ENCODE measurements at places on chromosomes 3 and 15.
A peak's percentile ranks its signal among the peaks of the same experiment; 100 is the strongest.

DNA sequence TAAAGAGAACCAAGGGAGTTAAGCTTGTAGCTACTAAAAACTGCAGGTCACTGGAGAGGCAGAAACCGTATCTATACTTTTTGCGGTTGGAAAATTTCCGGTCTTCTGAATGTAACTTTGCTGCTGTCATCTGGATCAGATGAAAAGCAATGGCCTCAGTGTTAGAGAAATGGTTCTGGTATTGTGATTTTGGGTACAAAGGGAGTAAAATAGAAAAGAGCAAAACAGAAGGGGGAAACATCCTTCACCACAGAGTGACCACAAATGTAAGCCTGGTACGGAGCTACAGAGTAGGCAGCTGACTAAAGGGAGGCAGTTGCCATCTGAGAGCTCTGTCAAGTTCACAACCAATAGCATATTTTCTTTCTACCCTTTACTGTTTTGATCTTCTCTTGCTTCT, 5.6 kb downstream of the CD96 start:
- DNase-seq: no peak

- peak; percentile 75 for DNase-seq
Observed at GRCh38 chr3:42148982-42149432, 57.9 kb downstream of the TRAK1 start.

- no peak for DNase-seq
Observed at GRCh38 chr15:82621970-82622369, 25.2 kb downstream of the CPEB1 start.

DNA sequence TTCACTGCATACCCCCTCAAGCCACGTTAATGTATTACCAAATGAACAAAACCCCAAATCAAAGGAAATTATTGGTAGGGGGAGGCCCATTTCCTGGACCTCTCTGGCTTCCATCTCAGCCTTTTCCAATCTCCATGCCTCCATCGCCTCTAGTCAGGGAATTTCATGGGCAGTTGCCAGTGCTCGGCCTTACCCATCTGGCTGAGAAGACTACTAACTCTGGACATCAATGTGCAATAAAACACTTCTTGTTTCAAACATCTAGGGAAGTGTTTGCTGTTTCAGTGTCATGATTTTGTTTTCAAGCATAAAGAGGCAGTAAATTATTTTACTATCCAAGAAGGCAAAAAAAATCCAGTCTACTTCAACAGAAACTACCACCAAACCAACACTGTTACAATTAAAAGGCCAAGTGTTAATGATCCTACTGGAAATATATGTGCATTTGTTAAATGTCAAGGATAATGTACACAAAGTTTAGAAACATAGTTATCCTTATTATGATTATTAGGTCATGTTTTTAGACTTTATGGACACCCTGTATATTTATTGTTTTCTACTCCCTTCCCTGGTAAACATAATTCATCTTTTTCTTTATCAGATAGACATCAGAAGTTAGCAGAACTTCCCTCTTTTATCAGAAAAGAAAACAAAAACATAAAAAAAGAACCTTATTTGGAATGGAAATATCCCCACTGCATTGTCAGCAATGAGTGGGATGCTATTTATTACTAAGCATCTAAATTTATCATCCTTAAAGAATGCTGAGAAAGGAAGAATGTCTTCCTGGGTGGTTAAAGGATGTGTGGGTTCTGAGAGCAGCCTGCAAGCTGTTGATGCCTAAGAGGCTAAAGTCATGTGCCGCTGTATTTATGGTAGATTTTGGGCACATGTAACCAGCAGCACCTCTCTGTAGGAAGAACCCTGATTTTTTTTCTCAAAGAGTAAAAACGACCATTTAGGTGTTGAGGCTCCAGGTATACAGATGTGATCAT, 15.2 kb downstream of the LDHAL6B start:
- peak; percentile 46 for DNase-seq

DNA sequence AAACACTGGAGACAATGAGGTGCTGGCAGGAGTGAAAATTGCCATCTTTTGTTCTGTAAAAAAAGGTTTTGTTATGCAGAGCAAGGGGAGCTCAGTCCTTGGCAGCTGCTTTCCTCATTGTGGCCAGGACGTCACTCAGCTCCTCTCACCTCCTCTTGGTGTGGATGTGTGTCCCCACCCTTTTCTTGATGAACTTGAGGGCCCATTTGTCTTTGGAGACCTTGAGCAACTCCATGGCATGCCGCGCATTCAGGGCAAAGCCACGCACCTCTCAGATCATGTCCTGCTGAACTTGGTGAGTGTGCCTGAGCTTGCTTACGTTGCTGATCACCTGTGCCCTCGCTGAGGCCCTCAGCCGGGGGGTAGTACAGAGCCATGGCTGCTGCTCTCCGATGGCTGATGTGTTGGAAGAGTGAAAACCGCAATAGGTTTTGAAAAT, 24.5 kb upstream of the BDH1 start:
- DNase-seq: no peak

DNA sequence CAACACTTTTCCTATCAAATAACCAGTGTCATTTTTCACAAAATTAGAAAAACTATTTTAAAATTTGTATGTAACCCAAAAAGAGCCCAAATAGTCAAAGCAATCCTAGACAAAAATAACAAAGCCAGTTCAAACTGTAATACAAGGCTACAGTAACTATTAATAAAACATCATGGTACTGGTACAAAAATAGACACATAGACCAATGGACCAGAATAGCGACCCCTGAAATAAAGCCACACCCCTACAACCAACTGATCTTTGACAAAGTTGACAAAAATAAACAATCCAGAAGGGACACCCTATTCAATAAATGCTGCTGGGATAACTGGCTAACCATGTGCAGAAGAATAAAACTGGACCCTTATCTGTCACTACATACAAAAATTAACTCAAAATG, 19.9 kb downstream of the TM4SF18 start:
- no peak for DNase-seq

- peak; percentile 24 for DNase-seq
Observed at GRCh38 chr3:148075771-148076716, 621.7 kb upstream of the AGTR1 start.

GRCh38 chr3:30886888-30887287, 7.6 kb downstream of the GADL1 start:
- no peak for DNase-seq

- no peak for DNase-seq
Observed at GRCh38 chr3:167225821-167226220, 154.3 kb downstream of the ZBBX start.

DNA sequence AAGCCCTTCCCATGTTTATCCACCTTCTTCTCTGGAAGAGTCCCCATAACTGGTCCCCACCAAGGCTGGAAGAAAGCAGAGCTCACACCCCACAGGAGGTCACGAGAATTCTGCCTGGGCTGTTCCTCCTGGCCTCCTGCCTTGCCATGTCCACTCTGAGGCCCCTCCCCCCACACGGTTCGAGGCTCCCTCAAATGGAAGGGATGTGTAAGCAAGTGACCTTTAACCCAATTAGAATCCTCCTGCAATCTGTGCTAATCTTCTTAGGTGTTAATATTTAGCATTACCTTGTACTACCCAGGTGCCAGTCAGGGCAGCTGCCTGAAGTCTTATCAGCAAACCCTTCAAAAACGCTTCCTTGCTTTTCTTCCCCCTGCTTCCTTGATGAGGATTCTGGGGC, 32.4 kb upstream of the DYNC1LI1 start:
- DNase-seq: no peak

DNA sequence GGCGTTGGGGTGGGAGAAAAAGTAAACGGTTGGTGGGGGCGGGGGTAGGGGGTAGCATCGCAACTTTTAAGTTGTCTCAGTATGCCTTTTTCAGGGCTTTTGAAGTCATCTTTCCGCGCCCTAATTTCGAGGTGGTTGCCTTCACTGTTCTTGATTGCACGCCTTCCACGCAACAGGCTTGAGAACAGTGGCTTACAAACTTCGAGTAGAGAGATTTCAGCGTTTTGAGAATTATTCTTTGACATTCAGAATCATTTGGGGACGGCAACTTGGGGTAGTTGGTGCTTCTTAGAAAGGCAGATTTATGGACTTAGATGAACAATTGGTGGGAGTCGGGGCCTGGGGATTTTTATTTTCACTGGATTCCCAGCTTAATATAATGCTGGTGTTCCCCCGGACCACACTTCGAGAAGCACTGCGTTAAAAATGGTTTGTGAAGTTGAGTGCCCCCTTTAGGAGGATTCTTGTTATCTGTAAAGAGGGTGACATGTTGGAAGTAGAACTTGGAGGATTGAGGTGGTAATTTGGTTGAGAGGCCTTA, 880 bp downstream of the PPP4R2 start:
- peak; percentile 75 for DNase-seq

All from left kidney (tissue), 8 donors.